GM12864 (cell line): ENCODE measurements at places on chromosomes 16 and 17.

DNA sequence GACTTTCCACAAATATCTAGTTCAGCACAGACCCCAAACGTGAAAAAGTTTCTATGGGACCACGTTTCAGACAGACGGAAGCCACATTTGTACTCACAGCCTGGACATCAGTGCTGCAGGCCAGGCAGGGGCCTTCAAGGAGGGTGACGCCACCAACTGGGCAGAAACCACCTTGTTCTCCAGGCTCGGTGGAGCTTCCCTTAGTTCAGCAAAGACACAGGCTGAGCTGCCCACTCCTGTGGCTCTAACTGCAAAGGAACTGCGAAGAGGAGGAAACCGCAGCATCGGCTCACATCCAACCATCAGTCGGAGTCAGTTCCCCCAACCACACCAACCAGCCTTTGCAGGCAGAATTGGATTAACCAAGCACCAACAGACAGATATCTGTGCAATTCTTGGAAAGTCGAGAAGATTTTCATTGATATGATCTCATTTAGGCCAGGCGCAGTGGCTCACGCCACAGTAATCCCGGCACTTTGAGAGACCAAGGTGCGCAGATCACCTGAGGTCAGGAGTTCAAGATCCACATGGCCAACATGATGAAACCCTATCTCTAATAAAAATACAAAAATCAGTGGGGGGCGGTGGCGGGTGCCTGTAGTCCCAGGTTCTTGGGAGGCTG is 73.3 kb upstream of the CNEP1R1 start:
- no peak for DNase-seq

- no peak for DNase-seq
These were observed 65.2 kb downstream of the PRMT7 start for GRCh38 chr16:68375801-68376536.

GRCh38 chr16:364595-365491 is 5.5 kb downstream of the MRPL28 start:
- DNase-seq, result no peak

DNA sequence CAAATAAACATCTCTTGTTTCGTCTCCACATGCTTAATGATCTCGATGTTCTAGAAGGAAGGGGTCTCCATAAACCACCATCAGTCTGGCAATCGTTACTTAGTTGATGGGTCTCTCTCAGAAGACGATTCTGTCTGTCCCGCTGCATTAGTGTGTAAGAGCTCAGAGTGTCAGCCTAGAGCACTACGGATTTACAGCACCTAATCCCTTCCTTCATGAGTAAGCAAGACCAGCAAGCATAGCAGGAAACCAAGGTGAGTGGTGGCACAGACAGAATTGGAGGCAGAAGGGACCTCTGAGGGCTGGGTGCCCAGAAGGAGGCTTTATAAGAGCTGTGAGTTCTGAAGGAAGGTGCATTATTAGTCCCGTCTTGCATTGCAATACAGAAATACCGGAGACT is 440.1 kb downstream of the RBFOX1 start:
- no peak for DNase-seq

DNA sequence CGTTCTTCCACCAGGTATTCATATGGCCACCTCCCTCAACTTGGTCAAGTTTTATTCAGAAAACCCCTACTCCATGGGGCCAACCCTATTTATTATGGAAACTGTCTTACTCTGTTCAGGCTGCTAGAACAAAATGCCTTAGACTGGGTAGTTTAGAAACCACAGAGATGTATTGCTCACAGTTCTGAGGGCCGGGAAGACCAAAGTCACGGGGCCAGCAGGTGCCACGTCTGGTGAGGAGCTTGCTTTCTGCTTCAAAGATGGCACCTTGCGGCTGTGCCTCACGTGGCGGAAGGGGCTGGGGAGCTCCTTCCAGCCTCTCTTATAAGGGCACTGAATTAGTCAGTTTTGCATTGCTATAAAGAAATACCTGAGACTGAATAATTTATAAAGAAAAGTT is 74.3 kb downstream of the AXIN2 start:
- DNase-seq, result no peak
